ENCODE measurements at places on chromosomes 11 and 22.

DNA sequence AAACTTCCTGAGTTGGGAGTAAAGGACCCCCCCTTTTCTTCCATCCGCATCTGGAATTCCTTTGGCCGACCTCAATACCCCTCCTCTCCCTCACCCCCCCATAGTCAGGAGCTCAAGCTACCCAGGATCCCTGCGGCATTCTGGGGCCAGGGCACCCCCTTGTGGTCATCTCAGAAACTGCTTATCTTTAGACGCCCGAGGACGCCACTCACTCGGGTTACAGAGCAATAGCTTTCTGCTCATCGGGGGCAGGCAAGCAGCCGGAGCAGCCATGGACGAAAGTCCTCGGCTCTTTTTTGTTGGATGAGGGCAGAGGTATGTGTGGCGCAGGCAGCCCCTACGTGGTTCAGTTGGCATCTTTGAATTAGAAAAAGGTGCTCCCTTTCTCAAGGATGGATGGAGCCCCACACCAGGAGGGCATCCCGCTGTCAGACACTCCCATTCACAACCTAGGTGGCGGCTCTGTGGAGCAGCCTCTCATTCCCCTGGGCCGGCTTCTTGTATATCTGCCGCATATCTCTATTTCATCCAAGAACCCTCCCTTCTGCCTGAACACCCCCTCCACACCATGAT, 2.3 kb downstream of the C1QTNF5 start:
- H3K27ac ChIP-seq, result no peak overlapping the region
- DNase-seq, result peak; percentile 68
- H3K4me3 ChIP-seq, result no peak overlapping the region
- H3K36me3 ChIP-seq, result peaks cover 29% of the 10 kb centered on the region

DNA sequence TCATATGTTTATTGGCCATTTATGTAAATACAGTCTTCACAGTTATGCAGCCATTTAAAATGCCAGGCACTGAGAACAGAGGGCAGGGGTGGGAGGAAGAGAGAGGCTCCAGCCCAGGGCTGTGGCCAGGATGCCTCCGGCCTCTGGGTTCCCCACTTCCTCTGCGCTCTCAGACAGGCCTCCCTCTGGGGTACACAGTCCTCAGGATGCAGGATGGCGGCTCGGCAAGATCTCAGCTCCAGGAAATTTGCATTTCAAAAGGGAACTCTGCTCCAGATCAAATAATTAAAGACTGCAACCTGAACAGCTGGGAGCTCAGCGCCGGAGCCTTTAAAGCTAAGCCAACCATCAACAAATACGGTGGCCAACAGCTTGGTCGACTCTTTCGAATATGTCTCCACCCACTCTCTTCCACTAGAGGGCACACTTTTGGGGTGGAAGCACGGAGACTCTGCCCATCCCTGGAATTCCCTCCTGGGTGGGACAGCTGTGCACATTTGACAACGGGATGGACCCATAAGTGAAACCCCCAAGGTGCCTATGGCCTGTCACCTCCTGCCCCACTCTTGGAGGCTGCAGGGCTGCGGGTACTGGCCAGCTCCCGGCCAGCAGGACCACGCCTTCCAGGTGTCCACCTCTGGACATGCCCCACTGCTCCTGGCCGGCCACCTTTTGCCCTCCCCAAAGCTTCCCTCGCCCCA, 1044.7 kb downstream of the BRD1 start:
- no peak overlapping the region for H3K27ac ChIP-seq
- H3K36me3 ChIP-seq, result no peaks in the 10 kb centered on the region
- H3K4me1 ChIP-seq, result no peaks in the 10 kb centered on the region

DNA sequence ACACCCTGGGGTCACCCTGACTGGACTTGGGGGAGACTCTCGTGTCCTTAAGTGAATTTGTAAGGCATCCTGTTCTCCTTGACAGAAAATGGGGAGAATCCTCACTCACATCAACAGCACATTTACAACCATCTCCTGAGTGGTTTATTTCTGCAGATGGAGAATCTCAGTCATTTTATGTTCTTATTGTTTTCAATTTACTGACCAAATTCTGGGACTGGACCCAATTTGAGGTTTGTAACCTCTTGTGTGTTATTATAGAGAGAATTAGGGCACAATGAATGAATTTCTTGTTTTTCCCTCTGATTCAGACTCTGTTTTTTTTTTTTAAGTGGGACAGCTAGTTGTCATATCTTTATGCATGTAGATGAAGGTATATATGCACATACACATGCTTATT, 104.9 kb downstream of the ADAMTS15 start:
- DNase-seq, result no peak
- H3K4me1 ChIP-seq, result no peaks in the 10 kb centered on the region

DNA sequence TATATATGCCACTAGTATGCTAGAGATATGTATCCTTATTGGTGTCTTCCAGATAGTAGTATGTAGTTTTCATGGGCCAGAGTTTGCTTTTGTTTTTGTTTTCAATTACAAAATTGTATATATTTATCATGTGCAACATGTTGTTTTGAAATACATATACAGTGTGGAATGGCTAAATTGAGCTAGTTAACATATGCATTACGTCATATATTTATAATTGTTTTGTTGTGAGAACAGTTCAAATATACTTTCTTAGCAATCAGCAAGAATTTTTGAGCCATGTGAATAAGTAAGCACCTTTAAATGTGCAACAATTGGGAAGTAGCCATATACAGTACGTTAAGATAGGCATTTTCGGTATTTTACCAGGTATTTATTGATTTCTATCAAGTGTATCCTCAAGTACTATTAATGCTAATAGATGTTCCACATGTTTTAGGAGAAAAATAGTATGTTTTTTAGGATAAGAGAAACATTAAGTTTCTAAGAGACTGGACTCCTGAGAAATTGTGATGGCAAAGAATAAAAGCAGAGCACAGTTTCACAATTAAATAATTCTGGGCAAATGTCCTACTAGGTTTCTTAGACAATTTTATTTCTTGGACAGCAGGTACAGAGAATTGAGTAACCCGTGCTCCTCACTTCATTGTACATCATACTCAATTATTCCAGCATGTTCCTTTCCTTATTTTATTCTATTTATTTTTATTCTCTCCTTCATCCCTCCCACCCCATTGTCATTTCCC, 60.5 kb upstream of the SLC5A12 start:
- no peaks in the 10 kb centered on the region for H3K36me3 ChIP-seq
- H3K4me3 ChIP-seq, result no peak overlapping the region
- H3K27ac ChIP-seq, result no peak overlapping the region

DNA sequence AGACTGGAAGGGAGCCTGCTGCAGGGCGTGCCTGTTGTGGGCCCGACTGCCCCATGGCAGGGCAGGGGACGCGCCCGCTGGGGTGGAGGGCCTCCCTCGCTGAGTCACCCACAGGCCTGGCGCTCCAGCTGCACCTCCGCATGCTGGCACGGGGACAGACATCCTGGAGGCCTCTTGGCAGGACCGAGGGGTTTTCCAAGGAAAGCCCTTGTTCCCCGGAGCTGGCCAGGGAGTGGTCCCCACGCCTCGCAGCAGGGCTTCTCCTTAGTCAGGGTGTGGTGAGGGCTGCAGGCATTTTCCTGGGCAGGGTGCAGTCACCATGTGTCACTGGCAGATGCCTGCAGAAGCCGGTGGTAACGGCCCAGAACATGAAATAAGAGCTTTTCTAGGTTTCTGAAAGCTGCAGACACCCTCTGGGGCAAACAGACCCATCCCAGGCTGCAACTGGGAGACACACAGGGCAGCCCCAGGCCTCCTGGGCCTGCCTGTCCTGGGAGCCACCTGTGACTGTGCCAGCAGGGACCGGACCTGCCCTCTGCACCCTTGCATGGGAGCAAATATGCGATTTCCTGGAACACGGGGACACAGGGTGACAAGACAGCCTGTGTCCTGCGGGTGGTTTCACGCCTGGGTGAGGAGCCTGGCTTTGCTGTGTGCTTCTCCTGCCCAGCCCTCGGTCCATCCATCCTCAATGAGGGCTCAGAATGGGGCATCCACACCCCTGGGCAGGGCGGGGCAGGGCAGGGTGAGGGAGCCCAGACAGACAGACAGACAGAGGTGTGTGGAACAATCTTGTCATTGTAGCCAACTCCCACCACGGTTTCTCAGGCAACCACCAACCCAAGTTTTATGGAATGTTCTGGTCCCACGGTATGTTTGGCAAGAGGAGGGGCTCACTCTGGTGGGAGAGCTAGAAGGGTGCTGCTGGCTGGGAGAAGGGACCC, 43.2 kb upstream of the FADD start:
- H3K4me3 ChIP-seq, result no peak overlapping the region
- no peak for DNase-seq
- peaks cover 5% of the 10 kb centered on the region for H3K27me3 ChIP-seq

- DNase-seq, result no peak
- no peaks in the 10 kb centered on the region for H3K4me1 ChIP-seq
- no peaks in the 10 kb centered on the region for H3K36me3 ChIP-seq
- H3K27me3 ChIP-seq, result peaks cover 8% of the 10 kb centered on the region
These were observed 40.7 kb downstream of the CD6 start for GRCh38 chr11:61011950-61012736.
